ENCODE measurements at places on chromosomes 7 and 10. TPM values are rescaled to one million over a fixed set of nuclear protein-coding genes. Genes with fewer than 3 reads are reported as not detected.

The PLPP4 gene
- 23.1 TPM for total RNA-seq

The CACNA2D1 gene
- total RNA-seq, result 3.9 TPM

The TUBAL3 gene
- total RNA-seq, result not detected

The NXPH1 gene
- not detected for total RNA-seq

The NEUROG3 gene
- total RNA-seq, result not detected

The IFIT1 gene
- 2.6 TPM for total RNA-seq

The SLC13A1 gene
- total RNA-seq, result not detected

The ADRB1 gene
- total RNA-seq, result not detected

The SYT15B gene
- total RNA-seq, result 2.6 TPM

The TSPAN33 gene
- total RNA-seq, result 40.3 TPM

The LIPJ gene
- total RNA-seq, result not detected

The FIGNL1 gene
- 4.2 TPM for total RNA-seq

The WIPF3 gene
- 0.25 TPM for total RNA-seq

The SUMF2 gene
- 124 TPM for total RNA-seq

The CAMK2G gene
- 19.9 TPM for total RNA-seq

The ERVW-1 gene
- not detected for total RNA-seq

The CALML5 gene
- total RNA-seq, result not detected

The ADAP1 gene
- total RNA-seq, result 0.98 TPM

The PPP1R3A gene
- total RNA-seq, result not detected

The CYP2W1 gene
- 0.63 TPM for total RNA-seq

The ADAM22 gene
- 7.3 TPM for total RNA-seq

The GATA3 gene
- 0.76 TPM for total RNA-seq

The GFRA1 gene
- total RNA-seq, result 25.3 TPM

The PPP1R17 gene
- total RNA-seq, result not detected

The CALD1 gene
- 122 TPM for total RNA-seq

The TAS2R5 gene
- 1.1 TPM for total RNA-seq

The CRPPA gene
- total RNA-seq, result 0.65 TPM

The CASP7 gene
- 12.5 TPM for total RNA-seq

The ABCB4 gene
- 2.9 TPM for total RNA-seq

The C10orf143 gene
- 1.6 TPM for total RNA-seq

The WNT8B gene
- not detected for total RNA-seq

The MSMB gene
- total RNA-seq, result not detected

The CYP3A7 gene
- total RNA-seq, result not detected

The EPHB6 gene
- total RNA-seq, result 5.5 TPM

The GDF10 gene
- not detected for total RNA-seq

The LIPN gene
- not detected for total RNA-seq

The PDCD4 gene
- 17.4 TPM for total RNA-seq

The HTRA1 gene
- total RNA-seq, result 265 TPM

The PDK4 gene
- total RNA-seq, result 1.6 TPM

The LEP gene
- not detected for total RNA-seq

The MTG1 gene
- 38.7 TPM for total RNA-seq

The ITIH5 gene
- total RNA-seq, result 3.8 TPM

The IGF2BP3 gene
- total RNA-seq, result 39.0 TPM

The ZNF862 gene
- total RNA-seq, result 3.1 TPM

The COBL gene
- 0.49 TPM for total RNA-seq

The SPDYE16 gene
- total RNA-seq, result not detected

The SCIN gene
- 0.49 TPM for total RNA-seq

The SFRP4 gene
- total RNA-seq, result 27.4 TPM

The ANKRD30A gene
- not detected for total RNA-seq

The AGFG2 gene
- 11.8 TPM for total RNA-seq
